ENCODE measurements at places on chromosomes 6 and 20.

GRCh38 chr6:148885925-148886845 is 139.4 kb downstream of the UST start:
- no peak for DNase-seq

GRCh38 chr6:125987026-125987617 is 782 bp downstream of the TRMT11 start:
- DNase-seq, result peak; percentile 21

GRCh38 chr6:22110061-22110460 is 186.8 kb downstream of the PRL start:
- no peak for DNase-seq

DNA sequence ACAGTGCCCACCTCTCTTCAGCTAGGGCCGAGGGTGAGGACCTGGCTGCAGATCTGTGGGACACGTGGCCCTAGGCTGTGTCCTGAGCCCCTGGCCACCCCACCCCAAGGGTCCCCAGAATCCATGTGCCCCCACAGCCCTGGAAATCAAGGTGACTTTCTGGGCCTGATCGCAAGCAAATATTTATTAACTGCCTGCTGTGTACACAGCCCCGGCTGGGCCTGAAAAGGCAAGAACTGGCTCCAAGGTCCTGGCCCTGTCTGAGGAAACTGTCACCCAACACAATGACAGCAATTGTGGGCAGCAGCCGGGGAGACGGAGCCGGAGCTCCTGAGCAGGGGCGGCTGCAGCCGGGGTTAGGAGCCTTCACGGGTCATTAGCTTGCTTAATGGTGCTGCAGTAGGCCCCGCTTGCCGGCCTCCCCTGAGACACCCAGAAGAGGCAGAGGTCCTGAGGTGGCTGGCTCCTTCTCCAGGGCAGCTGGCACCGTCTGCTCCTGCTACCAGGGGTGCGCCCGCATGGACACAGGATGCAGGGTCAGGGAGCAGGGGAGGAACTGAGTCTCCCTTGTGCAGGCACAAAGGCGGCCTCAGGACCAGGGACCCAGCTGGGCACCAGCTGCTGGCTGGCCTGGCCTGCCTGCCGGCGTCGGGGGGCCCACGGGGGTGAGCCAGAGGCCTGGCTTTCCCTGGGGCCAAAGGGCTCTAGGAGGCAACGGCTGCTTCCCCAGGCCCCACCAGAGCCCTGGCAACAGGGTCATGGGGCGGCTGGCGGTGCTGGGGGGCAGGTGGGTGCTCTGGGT is 24.1 kb downstream of the NPEPL1 start:
- DNase-seq, result no peak

GRCh38 chr6:83514866-83515466 is 2.6 kb downstream of the PRSS35 start:
- peak; percentile 57 for DNase-seq

- DNase-seq, result no peak
These were observed 447.5 kb upstream of the HSF2 start for GRCh38 chr6:121951918-121952379.

GRCh38 chr20:33624399-33624798 is 37.7 kb upstream of the C20orf144 start:
- DNase-seq, result no peak

DNA sequence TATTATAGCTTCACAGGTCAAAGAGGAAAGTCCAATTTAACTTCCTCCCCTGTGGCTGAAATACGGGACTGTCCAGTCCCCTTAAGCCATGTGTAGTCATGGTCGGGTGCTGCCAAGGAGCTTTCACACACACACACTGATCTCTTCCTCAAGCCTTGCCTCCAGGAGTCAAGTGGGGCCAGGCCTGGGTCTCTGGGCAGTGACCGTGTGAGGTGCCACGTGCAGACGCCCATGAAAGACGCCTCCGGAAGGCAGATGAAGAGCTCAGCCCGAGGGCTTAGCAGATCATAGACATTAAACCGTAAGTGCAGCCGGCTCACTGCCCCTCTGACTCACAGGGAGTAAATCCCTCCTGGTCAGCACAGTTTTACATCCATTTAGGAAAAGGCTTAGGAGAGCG is 4.2 kb downstream of the GABRR2 start:
- no peak for DNase-seq

DNA sequence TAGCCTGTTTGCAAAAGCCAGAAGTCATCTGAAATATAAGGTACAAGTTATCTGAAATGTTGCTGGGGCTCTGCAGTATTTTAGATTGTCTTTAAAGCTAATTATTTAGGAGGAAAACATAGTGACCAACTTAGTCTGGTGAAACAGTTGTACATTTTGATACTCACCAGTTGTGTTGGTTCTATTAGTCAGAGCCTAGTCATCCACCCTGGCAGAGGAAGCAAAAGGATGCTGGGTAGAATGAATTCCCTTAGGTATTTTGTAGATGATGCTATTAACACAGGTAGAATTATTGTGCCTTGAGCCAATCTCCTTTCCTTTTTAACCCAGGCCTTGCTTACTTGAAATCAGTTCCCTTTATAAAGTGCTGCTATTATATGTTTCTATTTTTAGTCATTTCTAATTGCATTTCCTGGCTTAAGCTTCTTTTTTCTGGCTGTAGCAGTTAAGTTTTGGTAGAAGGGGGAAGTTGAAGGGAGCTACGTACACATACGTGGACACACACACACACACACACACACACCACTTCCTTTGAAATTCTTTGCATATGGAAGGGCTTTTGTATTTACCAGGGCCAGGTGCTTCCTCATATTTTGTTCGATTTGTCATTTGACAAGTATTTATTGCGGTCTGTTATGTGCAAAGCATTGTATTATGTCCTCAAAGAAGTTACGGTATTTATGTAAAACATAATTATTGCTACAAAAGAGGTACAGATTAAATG is 82.4 kb downstream of the RTN4IP1 start:
- DNase-seq, result peak; percentile 76

GRCh38 chr20:9269280-9269971 is 200.5 kb downstream of the PLCB4 start:
- DNase-seq, result no peak

- no peak for DNase-seq
These were observed 38.1 kb downstream of the FAM50B start for GRCh38 chr6:3887150-3887700.

GRCh38 chr20:61297491-61297890 is 45.4 kb downstream of the CDH4 start:
- no peak for DNase-seq

GRCh38 chr20:48738399-48739304 is 89.1 kb downstream of the PREX1 start:
- DNase-seq, result no peak

DNA sequence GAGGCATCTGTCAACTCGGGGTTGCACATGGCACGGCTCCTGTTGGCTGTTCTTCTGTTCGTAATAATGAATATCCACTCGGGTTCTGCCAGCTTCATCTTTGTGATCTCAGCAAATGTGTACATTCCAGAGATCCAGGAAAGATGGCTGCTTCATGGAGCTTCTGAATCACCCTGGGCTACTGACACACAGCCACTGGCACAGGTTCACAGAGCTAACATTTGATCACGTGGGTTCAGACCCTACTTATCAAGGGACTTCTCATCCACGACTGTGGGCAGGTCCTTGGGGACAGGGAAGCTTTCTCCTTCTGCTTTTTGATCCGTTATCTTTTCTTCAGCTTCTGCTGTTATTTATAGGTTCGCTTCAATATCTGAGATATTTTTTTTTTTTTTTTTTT is 18.1 kb downstream of the PPP1R3G start:
- no peak for DNase-seq

DNA sequence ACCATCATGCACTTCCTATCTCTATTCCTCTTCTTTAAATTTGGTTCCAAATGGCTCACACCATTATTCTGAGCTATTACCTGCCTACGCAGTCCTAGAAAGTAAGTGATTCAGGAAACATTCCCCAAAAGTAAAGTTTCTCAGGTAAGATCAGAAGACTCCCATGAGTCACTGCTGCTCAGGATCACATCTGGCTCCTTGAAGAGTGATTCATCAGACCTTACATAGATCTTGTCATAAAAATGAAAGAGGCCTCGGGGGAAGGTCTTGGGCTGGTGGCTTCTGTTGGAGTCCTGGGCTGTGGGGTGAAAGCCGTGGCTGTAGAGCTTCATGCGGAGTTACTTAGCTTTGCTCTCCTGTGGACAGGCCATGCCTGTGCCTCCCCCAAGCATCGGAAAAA is 35.9 kb downstream of the PLG start:
- DNase-seq, result no peak

GRCh38 chr6:159902620-159903019 is 11.8 kb downstream of the MAS1 start:
- no peak for DNase-seq

DNA sequence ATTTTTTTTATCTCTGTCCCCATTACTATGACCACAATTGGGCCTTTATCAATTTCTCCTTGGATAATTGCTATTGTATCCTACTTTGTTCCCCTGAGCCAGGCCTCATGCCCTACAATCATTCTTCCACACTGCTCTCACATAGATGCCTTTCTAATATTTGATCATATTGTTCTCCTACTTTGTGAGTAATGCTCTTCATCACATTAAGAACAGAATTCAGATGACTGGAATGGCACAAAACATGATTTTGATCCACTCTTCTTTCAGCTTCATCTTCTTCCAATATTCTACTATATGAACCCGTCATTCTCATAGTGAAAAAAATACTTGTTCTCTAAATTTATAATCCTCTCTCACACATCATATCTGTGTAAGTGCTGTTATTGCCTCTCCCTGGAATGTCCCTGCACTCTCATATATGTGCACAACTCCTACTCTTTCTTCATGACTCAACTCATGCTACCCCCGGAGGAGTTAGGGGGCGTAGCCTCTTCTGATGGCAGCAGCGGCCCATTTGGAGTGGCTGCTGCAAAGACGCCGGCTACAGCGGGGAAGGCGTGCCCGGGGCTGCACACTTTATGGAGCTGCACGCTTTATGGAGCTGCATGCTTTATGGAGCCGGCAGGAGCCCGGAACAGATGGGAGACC is 25.3 kb upstream of the HACE1 start:
- DNase-seq, result no peak

- no peak for DNase-seq
These were observed 361.6 kb upstream of the MARCKS start for GRCh38 chr6:113495521-113495920.

DNA sequence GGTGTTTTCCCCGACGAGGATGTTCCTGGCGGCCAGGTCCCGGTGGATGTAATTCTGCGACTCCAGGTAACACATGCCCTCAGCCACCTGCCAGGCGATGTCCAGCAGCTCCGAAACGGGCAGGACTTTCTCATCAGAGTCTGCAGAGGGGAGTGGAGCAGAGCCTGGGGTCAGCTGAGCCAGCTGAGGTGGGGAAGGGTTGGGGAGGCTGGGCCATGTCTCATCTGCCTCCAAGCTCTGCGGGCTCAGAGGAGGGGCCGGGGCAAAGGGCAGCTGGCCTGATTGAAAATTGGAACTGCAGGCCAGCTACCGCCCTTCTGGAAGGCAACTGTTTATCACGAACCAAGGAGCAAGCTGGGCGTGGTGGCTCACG is 6.4 kb downstream of the PTK6 start:
- no peak for DNase-seq

DNA sequence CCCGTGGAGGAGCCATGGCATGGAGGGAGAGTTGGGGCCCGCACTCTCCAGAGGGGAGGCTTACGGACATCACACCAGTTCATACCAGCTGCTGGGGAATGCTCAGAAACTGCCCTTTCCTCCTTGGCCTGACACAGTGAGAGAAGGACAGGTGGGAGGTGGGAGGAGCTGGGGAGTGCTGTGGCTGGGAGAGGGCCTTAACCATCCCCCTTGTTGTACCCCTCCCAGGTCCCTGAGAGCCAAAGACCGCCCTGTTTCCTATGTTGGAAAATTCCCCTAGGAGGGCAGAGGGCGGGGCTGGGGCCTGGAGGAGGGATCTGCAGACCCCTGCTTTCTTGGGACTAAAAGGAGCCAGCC is 24.1 kb downstream of the FOXP4 start:
- DNase-seq, result no peak

GRCh38 chr20:38369389-38369788 is 23.1 kb downstream of the LBP start:
- peak; percentile 2 for DNase-seq

- no peak for DNase-seq
These were observed at the start of gene BPI for GRCh38 chr20:38303908-38304379. TSS of gene BPI (plus strand) at chr20:38304156. CDS start at chr20:38304224, 68 bp downstream.

- DNase-seq, result no peak
These were observed 575 bp downstream of the WTAP start for GRCh38 chr6:159727717-159728445.
